ENCODE measurements at places on chromosomes 16 and 17.

- no peak for DNase-seq
Measured at GRCh38 chr16:85746460-85747215, 4.3 kb downstream of the C16orf74 start.

- DNase-seq: no peak
Measured at GRCh38 chr16:58026705-58027160, 1.2 kb downstream of the MMP15 start.

DNA sequence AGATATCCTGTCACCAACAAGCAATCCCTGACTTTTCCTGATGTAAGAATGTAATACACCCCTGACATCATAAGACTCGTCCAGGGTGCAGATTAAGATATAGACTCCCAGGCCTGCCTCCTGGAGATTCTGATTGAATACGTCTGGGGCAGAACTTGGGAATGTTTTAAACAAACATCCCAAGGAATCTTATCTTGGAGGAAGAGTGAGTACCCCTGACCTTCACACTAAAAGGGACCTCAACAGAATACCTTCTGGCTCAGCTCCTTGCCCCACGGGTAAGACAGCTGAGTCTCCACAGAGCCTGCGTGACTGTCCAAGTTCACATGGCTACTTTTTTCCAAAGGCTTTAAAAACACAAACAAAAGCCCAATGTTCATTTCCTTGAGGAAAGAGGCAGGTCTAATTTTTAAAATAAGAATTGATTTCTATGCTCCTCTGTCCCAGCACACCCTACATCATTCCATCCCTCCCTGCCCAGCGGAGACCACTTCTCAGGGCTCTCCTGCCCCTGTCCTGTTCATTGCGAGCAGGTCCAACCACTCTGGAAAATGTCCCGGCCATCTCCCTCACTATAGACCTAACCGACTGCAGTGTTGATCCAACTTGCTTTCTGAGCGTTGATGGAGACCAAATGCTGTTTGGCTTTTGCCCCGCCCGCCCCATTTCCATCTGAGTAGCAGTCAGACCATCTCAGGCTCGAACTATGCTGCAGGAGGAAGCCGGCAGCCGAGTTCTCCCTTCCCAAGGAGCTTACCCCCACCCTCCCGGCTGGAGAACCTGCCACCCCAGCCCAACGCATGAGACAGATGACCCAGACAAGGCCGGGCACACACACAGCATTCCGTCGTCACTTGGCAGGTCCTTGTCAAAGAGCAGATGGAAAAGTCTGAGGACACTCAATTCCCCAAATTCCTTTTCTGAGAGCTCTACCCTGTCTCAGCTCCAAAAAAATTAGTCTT lies 44.1 kb upstream of the MYH10 start:
- no peak for DNase-seq

DNA sequence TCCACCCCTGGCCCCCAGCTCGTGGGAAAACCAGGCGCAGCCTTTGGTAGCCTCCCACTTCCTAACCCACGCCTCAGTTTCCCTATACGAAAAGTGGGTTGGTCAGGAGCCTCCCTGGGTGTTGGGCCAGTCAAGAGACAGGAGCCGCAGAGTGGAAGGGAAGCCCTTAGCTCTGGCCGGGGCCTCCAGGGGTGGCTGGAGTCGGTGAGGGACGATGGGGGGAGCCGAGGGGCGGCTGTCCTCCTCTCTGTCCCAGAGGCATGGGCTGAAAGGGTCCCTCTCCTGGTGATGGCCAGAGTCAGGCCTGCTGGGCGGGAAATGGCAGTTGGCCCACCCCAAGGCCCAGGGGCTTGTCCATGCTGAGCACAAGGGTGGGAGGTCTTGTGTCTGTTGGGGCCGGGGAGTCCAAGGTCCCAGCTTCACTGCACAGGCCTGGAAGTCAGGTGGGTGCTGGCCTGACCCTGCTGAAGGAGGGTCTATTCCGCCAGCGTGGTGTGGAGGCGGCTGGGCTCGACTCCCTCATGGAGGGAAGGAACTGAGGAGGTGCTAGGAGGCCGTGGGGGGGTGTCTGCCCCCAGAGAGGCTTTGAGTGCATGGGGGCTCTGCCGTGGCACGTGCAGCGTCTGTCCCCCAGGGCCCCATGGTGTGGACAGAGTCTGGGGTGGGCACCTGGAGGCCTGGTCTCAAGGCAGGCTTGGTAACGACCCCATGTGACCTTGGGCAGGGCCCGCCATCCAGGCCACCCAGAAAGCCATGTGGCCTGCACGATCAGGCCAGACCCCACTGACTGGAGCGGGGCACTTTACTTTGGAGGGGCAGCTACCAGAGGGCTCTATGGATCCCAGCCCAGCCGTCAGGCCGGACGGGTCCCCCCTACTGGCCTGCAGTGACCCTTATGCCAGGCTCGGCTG lies 1.1 kb downstream of the SLC16A3 start:
- DNase-seq: no peak

DNA sequence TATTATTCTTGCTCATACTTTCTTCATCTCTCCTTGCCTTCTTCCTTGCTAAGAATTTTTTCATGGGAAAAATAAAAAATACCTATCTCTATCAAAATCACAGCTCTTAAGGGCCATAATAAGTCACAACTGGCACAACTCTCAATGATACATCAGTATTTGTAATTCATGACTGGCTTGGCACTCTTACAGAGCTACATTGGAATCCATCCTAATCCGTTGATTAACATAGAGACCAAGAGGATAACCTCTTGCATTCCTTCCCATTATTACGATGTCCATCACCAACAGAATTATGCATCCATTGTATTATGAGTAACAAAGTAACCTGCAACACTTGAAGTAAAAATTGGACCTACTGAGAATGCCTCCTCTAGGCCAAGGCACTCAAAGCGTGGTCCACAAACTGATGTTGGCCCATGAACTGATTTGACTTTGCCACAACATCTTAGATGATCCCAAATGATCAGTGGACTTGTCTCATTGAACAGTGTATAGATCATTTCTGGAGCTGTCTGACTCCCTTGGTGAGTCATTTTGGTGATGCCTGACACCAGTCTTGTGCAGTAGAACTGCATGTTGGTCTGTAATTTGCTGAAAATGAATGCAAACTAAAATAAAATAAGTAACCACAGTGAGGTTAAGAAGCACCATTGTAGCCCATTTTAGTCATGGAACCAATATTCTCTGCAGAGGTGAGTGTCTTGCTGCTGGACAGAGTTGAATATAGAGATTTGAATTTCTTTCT lies 163.2 kb downstream of the AXIN2 start:
- DNase-seq: no peak

GRCh38 chr16:71479420-71479819 lies 9.7 kb downstream of the ZNF19 start:
- no peak for DNase-seq

- no peak for DNase-seq
Measured at GRCh38 chr16:23687034-23687808, 8.5 kb downstream of the PLK1 start.

GRCh38 chr17:49497148-49498028 lies 2.3 kb downstream of the NGFR start:
- DNase-seq: no peak

DNA sequence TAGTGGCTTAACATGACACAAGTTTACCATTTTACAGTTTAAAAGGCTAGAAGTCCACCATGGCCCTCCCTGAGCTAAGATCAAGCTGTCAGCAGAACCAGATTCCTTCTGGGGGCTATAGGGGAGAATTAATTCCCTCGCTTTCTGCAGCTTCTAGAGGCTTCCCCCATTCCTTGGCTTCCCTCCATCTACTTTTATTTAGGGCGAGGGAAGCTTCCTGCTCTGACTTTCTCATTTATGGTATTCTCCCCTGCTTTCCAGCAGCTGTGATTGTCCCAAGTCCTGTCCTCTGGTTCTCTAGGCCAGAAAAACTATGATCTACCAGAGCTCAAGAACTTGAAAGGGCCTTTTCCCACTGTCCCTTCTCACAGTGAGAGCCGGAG lies 4.3 kb downstream of the CETP start:
- DNase-seq: no peak

GRCh38 chr17:37300683-37301082 lies 75.1 kb upstream of the C17orf78 start:
- no peak for DNase-seq

DNA sequence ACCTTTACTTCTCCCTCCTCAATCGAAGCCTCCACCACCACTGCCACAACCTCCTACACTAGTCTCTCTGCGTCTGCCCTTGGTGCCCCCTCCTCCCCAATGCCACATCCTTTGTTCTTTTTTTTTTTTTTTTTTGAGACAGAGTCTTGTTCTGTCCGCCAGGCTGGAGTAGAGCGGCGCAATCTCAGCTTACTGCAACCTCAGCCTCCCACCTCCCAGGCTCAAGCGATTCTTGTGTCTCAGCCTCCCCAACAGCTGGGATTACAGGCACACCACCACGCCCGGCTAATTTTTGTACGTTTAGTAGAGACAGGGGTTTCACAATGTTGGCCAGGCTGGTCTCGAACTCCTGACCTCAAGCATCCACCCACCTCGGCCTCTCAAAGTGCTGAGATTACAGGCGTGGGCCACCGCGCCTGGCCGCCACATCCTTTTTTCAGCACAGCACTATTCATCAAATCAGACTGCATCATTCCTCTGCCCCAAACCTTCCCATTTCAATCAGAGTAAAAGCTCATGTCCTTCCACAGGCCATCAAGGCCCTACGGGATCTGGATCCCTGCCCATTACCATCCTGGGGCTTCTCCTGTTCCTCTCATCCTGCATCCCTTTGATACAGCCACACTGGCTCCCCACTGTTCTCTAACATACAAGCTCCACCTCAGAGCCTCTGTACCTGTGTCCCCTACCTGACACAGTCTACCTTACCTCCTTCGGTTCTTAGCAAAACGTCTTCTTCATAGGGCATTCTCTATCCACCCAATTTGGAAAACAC lies 2.0 kb downstream of the KLHL11 start:
- no peak for DNase-seq

DNA sequence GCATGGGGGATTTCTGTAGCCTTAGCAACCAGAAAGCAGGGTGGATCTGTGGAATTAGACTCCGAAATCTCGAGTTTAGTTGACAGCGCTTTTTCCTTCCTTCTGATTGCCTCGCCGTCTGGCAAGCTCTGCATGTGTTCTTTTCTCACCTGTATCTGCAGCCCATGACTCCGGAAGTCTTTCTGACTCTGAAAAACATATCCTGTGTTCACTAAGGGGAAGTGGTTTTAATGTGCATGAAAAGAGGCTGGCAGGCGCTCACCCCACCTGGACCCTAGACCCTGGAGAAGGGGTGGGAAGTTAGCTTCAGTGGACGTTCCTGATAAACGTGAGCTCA lies 158.5 kb downstream of the RPTOR start:
- DNase-seq: no peak

DNA sequence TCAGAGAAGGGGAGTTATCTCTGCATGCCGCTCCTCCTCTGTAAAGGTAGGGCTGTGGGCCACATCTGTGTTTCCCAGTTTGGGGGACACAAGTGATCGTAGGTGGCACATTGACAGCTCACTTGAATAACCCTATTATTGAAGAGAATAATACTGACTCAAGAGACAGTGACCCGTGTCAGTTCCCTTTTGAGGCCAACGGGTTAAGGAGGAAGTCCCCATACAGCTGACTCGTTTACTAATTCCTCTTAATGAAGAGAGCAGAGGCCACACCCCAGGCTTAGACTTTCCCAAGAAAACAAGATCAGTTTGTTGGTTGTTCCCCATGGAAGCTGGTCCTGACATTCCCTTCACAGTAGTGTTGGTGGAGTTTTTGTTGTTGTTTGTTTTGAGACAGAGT lies 33.0 kb downstream of the IL4R start:
- no peak for DNase-seq
